ENCODE measurements at places on chromosomes 13 and 19.

- DNase-seq, result no peak
Observed at GRCh38 chr13:31982540-31982939, 49.0 kb upstream of the FRY start.

- DNase-seq, result no peak
Observed at GRCh38 chr13:91313103-91313502, 34.4 kb upstream of the MIR17HG start.

DNA sequence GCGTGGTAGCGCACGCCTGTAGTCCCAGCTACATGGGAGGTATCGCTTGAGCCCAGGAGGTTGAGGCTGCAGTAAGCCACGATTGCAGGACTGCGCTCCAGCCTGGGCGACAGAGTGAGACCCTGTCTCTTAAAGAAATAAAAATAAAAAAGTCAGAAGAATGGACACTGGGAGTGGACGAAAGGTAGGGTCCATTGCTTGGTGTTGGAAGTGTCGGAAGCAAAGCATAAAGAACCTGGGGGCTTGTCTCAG lies 392 bp upstream of the ARHGAP33 start:
- DNase-seq, result no peak

GRCh38 chr19:21674454-21674853 lies 92.9 kb downstream of the ZNF100 start:
- DNase-seq, result no peak

DNA sequence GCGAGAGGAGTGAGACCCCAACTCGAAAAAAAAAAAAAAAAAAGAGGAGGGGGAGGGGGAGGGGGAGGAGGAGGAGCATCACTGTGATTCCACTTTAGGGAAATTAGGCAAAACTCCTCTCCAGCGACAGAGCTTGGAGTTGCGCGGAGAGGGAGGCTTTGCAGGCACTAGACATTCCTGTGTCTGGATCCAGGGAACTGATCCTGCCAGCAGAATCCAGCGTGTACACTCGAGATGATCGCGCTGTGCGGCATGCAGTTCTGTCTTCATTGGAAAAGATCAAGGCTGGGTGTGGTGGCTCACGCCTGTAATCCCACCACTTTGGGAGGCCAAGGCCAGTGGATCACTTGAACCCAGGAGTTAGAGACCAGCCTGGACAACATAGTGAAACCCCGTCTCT lies 29.6 kb upstream of the KLF2 start:
- DNase-seq, result no peak

GRCh38 chr13:45289936-45290563 lies 50.9 kb downstream of the TPT1 start:
- DNase-seq, result no peak

DNA sequence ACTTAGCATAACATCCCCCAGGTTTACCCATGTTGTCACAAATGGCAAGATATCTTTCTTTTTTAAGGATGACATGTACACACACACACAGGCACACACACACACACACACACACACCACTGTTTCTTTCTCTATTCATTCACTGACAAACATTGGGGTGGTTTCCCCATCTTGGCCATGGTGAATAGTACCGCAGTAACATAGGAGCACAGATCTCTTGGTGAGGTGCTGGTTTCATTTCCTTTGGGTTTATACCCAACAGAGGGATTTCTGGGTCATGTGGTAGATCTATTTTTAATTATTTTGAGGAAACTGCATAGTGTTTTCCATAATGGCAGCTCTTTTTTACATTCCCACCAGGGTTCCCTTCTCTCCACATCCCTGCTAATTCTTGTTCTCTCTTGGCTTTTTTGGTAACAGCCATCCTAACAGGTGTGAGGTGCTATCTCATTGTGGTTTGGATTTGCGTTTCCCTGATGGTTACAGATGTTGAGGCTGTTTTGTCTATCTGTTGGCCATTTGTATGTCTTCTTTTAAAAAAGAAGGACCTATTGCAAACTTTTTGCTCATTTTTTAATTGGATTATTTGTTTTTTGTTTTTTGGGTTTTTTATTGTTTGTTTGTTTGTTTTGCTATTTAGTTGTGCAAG lies 251.7 kb upstream of the IRS2 start:
- no peak for DNase-seq

DNA sequence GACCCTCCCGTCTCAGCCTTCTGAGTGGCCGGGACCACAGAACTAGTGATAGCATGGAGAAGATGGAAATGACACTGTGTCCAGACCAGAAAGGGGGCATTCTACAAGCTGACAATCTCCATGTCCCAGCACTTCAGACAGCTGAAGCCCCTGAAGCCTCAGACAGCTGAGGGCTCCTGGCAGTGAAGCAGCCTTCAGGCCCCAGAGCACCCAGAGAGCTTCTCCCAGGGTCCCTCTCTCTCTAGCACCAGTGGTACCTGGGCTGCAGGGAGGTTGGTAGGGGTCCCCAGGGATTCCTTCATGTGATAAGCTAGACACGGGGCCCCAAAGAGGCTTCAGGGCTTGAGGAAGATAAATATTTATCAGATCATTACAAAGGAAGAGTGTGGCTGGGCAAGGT lies 7.6 kb upstream of the POP4 start:
- DNase-seq, result no peak

DNA sequence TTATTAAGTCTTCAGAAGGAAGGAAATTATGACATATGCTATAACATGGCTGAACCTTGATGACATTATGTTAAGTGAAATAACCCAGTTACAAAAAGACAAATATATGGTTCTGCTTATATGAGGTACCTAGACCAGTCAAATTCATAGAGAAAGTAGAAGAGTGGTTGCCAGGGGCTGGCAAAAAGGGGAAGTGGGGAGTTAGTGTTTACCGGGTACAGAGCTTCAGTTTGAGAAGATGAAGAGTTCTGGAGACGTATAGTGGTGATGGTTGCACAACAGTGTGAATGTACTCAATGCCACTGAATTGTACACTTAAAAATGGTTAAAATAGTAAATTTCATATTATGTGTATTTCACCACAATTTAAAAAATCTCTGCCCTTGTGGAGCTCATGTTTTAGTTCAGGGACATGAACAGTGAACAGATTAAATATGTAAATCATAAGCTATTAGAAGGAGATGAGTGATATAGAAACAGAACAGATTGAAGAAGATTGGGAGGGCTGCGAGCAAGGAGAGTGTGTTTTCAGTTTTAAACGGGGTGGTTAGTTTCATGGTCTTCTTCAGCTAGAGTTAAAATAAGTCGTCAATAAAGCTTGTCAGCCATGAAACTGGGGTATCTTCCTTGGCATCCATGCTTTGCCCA lies 355.2 kb downstream of the KCNRG start:
- no peak for DNase-seq

- DNase-seq, result peak; percentile 94
Observed at GRCh38 chr19:664913-665443, 2.0 kb upstream of the RNF126 start.

DNA sequence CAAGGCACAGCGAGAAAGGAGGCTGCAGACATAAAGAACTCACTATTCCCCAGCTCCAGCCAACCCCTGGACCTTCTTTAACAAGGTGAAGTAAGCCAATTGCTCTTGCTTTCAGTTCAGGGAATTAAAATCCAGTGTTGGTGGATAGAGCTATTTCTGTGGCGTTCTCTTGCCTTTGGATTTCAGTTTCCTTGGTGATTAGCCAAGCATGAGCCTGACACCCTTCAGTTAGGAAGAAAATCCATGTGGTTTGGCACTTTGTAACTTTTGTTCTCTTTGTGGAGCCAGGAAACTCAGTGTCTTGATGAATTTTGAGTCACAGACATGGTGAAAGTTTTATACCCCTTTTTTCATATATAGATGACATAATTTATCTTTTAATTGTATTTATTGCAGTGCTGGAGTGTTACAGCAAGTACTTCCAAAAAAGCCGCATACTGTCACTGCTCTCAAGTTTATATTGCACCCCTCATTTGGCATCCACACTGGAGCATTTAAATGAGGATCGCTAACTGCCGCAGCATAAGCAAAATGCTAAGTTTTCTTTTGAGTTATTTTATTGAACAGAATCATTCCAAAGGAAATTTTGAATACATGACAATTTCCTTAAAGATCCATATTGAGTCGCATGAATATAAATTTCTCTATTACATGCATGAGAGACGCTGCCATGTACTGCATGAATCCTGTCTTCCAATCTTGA lies 406.8 kb downstream of the MYO16 start:
- DNase-seq, result no peak

- peak; percentile 71 for DNase-seq
Observed at GRCh38 chr19:48469289-48469881, at the start of gene CYTH2. Gene CYTH2, plus strand, starts transcription at chr19:48469369. Its CDS starts 139 bp downstream, at chr19:48469508.

DNA sequence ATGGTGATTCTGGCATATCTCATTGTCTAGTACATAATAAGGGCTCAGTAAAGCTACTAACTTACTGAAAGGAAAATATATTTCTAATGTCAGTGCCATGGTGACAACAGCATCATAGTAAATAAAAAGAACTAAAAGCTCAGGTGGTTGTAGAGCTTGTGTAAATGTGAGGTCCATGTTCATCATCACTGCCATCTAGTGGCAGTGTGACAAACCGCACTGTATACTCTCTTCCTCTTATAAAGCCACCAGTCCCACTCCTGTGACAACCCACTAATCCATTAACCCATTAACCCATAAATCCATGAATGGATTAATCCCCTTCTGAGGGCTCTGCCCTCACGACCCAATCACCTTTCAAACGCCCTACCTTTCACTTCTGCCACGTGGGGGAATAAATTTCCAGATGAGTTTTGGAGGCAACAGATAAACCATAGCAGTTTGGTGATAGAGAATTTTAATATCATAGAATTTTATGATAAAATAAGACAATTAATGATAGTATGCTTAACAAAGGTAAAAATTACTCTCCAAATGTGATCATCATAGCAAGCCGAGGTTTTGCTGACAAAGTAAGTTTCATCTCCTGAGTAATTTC lies 160.4 kb upstream of the SGCG start:
- peak; percentile 17 for DNase-seq

DNA sequence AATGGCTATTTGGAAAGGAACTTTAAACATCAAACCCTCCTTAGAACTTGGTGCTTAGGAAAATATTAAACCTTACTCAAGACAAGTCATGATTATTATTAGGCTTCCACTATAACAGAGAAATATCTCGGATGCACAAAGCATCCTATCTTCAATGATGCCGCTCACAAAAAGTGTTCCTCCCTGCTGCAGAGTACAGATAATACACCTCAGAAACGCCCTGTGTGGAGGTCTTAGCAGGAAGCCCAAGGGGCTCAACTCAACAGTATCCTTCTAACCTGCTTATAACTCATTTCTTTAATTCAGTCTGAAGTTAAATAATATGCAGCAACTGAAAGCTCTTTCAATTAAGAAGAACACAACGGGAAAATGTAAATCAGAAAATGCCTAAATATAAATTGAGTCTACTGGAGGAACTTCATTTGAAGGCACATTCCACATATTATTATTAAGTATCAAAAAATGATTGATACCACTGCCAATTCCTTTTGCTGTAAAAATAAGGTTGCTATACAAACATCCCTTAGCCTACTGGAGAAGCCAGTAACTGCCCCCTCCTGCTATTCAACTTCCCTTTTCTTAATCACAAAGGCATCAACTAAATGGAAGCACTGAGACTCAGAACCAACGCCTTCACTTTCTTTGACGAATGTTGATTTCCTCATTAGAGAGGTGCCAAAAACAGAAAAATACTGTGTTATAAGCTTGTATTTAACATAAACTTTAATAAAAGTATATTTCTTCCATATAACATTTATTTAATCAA lies 12.0 kb downstream of the ELF1 start:
- DNase-seq, result no peak

DNA sequence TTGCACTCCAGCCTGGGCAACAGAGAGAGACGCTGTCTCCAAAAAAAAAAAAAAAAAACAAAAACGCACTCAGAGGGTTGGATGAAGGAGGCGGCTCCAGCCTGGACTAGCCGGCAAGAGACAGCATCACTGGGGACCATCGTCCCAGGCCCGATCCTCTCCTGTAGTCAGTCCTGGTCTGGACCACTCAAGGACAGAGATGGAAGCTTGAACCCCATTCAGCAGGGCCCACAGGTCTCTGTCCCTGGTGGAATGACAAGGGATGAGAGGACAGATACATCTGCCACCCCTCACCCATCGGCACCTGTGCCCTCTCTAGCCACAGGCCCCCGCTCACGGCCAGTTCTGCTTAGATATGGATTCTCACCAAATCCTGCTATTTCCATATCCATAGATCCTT lies 14.0 kb downstream of the ADGRE5 start:
- no peak for DNase-seq

DNA sequence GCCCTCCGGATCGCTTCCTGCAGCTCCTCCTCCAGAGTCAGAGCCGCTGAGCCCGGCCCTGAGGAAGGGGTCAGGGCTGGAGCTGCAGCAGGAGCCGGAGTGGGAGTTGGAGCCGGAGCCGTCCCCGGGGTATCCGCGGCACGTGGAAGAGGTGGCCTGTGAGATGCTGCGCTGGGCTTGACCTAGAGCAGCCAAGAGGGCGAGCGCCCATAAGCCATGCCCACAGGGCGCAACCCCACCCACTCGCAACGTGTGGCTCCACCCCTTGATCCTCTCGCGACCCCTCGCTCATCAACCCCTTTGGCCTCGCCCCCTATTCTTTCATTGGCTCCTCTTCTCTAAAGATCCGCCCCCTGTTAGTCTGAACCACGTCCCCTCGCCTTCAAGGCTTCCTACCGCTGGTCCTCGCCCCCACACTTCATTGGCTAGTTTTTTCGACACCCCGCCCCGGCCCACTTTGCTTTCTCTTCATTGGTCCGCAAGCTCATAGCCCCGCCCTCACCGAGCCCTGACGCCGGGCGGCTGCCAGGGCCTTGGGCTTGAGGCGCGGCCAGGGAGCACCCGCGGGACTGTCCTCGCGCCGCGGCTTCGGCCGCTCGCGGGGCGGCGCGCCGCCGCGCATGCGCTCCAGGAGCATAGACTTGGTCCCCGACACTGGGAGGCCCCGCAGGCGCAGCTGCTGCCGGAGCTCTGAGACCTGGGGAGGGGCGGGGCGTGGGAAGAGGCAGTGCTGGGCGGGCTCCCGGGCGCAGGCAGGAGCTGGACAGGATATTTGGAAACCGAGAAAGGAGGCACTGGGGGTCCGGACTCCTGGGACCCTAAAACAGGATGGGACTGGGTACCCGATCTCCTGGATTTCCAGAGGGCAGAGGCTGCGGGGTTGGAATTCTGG lies 5.4 kb downstream of the MAMSTR start:
- DNase-seq, result peak; percentile 98

- DNase-seq, result no peak
Observed at GRCh38 chr13:28586439-28587173, 72.3 kb upstream of the POMP start.

DNA sequence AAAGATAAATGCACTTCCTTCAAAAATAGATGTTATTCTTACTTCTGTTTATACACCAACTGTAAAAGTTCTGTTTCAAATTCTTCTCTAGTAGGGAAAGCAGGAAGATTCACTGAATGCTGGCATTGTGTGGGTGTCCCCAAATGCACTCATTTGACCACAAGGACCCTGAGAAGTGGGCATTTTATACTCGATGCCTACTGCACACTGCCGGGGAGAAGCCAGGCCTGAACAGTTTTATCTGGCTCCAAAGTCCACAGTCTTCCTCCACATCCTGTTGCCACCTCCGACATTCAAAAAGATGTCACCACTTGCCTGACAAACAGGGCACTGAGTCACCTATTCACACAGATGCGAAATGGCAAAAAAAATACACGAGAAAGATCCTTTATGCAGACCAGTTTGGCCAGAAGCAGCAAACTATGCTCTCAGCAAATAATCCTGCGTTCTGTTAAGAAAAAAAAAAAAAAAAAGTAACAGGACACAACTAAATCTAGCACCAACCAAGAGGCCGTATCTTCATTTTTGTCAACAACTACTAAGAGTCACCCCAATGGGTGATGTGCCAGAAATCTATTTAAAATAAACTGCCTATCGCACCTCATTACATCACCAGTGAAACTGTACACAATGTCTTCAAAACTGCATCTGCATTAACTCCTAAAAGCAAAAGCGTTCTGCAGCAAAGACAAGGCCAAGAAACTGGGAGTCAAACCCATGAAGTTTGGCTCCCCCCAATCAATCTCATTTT lies 6.2 kb downstream of the ZC3H4 start:
- DNase-seq, result no peak

Measured in HuH-7 (cell line).